Vagina (tissue), 2 donors: ENCODE measurements at places on chromosomes 7 and 10.
A peak's percentile ranks its signal among the peaks of the same experiment; 100 is the strongest.

DNA sequence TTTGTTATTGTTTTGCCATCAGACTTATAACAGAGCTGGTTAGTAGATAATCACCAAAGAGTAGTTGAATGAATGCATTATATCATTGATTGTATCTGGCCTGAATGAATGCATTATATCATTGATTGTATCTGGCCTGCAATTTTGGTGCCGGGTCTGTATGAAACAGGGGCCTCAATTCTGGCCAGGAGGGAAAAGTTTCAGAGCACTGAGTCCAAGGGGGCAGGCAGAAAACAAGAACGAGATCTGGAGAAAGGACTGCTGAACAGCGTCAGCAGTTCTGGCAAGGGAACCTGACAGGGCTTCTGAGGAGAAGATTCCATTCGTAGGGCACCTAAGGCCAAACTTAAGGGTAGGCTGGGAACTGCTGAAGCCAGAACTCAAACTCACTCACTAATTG is 128.0 kb downstream of the SEMA3C start:
- DNase-seq = no peak

GRCh38 chr10:43965033-43965917 is 316.6 kb upstream of the ZNF32 start:
- DNase-seq = peak; percentile 84

DNA sequence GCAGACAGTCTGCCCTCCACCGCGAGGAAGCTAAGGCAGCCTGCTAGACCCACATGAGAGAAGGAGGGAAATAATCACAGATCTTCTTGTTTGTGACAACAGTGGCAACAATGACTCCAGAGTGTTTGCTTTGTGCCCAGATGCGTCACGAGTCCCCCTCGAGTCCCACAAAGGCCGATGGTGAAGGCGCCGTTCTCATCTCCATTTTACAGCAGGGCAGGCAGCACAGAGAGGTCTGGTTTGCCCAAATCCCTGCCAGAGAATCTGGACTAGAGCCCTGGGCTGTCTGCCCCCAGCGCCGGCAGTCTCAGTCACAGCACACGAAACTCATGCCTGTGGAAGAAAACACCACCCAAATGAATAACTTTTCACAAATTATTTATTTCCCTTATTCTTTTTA is 38.1 kb downstream of the KIAA1549 start:
- no peak for DNase-seq

DNA sequence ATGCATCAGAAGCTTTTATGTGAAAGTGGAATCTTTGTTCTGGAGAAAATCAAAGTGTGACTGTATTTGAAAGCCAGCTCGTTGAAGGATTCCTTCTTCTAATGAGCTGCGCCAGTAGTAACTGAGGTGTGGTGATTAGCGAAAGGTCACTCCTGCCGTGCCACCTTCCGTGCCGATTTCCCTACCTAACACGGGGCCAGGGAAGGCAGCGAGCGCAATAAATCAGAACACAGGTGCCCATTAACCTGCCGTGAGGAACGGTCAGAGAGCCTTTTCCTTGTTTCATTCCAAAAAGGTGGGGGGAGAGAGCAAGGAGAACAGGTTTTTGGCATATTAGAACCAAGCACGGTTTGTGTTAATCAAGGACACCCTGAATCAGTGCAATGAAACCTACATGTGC is 258.0 kb downstream of the CELF2 start:
- no peak for DNase-seq

- no peak for DNase-seq
Observed at GRCh38 chr7:66921918-66922486, 977 bp downstream of the TMEM248 start.

DNA sequence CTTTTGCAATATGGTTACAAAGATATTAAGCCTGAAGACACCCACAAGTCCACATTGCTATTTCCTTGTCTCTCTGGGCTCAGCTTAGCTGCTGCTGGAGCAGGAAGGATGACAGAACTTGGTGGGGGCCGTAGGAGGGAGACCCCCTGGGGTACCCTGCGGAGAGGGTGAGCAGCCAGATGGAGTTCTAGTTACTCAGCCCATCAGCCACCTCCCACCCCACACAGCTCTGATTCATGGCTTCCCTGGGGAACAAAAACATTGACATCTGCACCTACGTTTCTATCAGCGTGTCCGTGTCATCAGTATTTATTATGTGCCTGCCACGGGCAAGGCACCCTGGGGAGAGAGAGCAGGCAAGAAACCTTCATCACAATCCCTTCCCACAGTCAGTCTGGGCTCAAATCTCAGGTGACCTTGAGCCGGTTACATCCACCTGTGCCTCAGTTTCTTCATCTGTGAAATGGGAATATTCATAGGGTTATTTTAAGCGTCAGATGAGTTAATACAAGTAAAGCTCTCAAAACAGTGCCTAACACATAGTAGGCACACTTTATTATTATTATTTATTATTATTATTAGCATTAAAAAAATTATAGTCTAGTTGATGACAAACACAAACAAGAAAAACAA is 131.5 kb downstream of the C10orf105 start:
- DNase-seq = no peak

- no peak for DNase-seq
Observed at GRCh38 chr7:5603241-5604140, 178.0 kb downstream of the RNF216 start.

DNA sequence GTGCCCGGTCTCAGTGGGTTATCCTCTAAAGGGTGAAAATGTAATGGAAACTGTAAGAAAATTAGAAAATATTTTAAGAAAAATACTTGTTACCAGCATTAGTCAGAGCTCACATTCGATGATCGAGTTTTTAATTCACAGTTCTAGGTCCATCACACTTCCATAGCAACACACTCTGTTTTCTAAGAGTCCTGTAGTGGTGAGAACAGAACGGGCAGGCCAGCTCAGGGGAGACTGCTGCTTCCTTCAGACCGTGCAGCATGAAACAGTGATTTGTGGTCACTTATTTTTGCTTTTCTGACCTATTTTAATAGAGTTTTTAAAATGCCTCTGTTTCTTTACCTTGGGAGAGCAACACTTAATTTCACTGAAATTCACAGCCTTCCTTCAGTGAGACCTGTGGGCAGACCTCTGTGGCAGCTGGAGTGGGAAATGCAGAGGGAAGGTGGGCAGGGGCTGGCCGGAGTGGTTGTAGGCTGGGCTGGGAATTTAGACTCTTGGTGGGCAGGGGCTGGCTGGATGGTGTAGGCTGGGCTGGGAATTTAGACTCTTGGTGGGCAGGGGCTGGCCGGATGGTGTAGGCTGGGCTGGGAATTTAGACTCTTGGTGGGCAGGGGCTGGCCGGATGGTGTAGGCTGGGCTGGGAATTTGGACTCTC is 1.5 kb downstream of the SUN1 start:
- no peak for DNase-seq

GRCh38 chr10:128481152-128481840 is 355.1 kb upstream of the MKI67 start:
- DNase-seq = no peak

DNA sequence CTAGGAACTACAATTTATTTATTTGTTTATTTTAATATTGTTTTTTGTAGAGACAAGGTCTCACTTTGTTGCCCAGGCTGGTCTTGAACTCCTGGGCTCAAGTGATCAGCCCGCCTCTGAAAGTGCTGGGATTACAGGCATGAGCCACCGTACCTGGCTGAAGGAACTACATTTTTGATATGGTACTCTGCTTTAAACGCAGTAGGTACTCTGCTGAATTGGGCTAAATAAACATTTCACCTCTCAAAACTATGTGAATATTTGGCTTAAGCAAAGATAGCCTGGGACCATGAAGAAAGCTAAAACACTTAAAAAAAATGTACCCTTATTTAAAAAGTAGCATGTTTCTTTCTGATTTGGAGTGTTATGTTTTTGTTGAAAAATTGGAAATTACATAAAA is 138.2 kb downstream of the ADK start:
- DNase-seq = no peak

DNA sequence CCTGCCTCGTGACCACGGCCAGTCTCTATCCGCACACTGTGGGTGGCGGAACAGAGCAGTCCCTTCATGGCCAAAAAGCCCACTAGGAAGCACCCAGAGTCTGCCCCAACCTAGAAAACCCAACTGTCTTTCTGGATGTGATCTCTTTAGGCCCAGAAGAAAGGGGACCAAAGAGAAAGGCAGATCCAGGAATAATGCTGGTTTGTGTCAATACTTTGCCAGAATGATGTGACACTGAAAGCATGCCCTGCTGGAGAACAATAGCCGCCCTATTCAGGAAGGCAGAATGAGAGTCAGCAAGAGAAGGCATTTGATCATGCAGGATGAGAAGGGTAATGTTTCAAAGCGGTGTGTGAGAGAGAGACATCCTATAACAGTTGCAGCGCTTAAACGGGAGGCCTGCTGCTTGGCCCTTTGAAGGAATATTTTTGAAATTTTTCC is 274.7 kb downstream of the USP6NL start:
- peak; percentile 72 for DNase-seq

DNA sequence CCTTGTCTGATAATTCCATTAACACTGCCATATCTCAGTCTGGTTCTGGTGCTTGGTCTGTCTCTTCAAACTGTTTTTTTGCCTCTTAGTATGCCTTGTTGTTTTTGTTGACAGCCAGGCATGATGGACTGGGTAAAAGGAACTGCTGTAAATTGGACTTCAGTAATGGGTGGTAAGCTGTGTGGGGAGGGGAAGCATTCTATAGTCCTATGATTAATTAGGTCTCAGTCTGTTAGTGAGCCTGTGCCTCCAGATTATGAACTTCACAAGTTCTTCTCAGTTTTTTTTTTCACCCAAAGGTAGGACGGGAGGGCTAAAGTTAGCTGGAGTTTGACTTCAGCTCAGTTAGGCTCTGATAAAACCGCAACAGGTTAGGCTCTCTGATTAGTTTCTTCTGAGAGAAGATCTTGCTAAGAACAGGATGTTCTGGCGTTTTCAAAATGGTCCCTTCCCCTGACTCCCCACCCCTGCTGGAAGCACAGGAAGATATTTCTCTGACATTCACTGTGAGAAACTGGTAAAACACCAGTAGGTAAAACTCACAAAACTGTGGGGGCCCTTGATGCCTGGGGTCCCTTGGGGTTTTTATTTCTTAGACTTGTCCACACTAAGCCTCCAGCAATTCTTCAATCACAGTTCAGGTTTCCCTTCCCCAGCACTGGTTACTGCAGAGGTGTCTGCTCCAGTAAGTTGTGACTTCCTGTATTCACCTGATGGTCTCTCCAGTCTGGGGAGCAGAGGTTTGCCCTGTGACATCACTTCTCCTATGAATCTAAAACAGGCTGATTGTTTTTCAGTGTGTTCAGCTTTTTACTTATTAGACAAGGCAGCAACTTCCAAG is 43.3 kb upstream of the CCDC71L start:
- no peak for DNase-seq

- DNase-seq = no peak
Observed at GRCh38 chr7:68964060-68964459, 634.2 kb upstream of the AUTS2 start.

- DNase-seq = no peak
Observed at GRCh38 chr7:30285536-30286284, 1.3 kb downstream of the ZNRF2 start.

- no peak for DNase-seq
Observed at GRCh38 chr10:12758271-12758670, 243.2 kb downstream of the CCDC3 start.
